NCI-H1105 treated with DMSO at 0.1 percent for 48 hours (cell line): ENCODE measurements at places on chromosomes 12 and 14.

- no peak for DNase-seq
These were observed 24.9 kb downstream of the PSMC1 start for GRCh38 chr14:90281261-90281660.

GRCh38 chr14:54781080-54781479, 121.5 kb downstream of the GCH1 start:
- DNase-seq = no peak

DNA sequence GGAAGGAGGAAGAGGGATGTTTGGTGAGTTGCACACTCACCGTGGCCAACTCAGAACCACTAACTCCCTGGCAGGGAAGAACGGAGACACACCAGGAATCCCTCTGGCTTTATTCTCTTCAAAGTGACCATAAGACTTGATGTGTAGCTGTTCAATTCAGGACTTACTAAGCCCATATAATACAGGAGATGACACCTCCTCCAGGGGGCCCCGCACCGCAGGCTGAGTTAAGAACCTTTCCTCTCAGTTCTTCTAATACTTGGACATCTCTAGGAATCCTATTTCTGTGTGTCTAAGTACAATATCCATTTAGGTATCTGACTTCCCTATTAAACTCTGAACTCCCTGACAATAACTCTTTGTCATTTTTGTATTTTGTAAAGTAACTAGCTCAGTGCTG, 49.5 kb downstream of the DCAF4 start:
- DNase-seq = no peak

DNA sequence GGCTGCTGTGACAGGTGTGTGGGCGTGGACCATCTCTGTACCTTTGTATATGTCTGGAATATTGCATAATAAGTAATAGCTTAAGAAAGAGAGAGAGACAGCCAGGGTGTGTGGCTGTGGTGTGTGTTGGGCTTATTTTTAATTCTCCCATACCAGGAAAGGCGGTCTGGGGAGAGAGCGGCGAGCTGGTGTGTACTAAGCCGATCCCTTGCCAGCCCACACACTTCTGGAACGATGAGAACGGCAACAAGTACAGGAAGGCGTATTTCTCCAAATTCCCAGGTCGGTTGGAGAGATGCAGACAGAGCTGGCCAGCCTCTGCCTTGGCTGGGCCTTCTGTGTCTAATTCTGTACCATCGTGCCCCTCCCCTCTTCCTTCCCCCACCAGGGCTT, 63.9 kb downstream of the AACS start:
- DNase-seq = no peak

- DNase-seq = no peak
These were observed 222.6 kb downstream of the CEP128 start for GRCh38 chr14:80718940-80719339.

GRCh38 chr14:102333390-102333789, 13.8 kb downstream of the ZNF839 start:
- no peak for DNase-seq

- DNase-seq = no peak
These were observed 353.8 kb downstream of the RAD51B start for GRCh38 chr14:68173227-68173972.

- DNase-seq = no peak
These were observed 21.6 kb downstream of the NTF3 start for GRCh38 chr12:5453466-5453865.

DNA sequence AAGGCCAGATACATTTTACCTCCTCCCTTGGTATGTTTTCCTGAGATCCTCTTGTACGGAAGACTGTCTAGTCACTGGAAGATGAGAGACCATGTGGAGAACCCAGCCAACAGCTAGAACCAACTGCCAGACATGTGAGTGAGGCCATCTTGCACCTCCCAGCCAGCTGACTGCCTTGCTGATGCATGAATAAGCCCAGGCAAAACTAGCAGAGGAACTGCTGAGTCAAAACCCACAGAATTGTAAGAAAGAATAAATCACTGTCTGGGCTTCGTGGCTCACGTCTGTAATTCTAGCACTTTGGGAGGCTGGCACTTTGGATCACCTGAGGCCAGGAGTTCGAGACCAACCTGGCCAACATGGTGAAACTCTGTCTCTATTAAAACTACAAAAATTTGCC, 160.0 kb downstream of the TPH2 start:
- no peak for DNase-seq

DNA sequence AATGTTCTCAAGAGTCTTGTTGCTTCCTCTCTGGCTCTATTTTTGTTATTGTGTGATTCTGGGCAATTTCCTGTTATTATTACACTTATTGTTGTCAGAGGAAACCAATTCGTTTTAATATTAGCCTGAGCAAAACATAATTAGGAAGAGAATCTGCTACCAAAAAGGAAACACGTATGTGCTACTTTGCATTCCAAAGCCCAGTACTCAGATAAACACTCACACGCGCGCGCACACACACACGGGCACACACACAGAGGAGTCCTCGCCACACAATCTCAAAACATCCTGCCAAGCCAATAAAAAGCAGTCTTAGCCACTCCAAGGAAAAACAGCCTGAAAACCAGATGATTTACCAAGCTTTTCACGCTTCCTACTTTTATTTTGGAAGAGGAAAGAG, 400.7 kb downstream of the NUAK1 start:
- DNase-seq = no peak
